ENCODE measurements at places on chromosomes 3 and 15.

DNA sequence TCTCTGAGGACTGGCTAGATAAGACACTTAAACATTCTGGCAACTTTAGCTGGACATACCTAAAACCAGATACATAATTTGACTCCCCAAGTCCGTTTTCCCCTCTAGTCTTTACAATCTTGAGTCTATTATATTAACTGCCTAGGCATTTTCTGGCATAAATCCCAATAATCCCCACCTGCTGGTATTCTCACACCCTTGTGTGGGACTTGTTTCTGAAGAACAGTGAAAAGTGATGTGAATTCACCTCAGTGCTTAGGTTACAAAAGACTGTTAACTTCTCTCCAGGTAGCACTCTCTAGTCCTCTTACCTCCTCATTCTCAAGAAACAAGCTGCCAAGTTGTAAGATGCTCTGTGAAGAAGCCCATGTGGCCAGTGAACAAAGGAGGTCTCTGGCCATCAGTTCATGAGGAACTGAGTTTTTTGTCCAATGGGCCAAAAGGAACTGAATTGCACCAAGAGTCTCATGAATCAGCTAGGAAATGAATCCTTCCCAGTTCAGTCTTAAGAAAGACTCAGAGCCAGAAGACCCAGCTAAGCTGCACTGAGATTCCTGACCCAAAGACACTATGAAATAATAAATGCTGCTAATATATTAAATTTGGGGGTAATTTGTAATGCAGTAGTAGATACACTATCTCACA, 4.1 kb downstream of the OSBPL11 start:
- no peak for DNase-seq

GRCh38 chr3:149908424-149908957, 62.2 kb downstream of the PFN2 start:
- no peak for DNase-seq

GRCh38 chr15:42283671-42284070, 10.4 kb upstream of the TMEM87A start:
- DNase-seq, result no peak

DNA sequence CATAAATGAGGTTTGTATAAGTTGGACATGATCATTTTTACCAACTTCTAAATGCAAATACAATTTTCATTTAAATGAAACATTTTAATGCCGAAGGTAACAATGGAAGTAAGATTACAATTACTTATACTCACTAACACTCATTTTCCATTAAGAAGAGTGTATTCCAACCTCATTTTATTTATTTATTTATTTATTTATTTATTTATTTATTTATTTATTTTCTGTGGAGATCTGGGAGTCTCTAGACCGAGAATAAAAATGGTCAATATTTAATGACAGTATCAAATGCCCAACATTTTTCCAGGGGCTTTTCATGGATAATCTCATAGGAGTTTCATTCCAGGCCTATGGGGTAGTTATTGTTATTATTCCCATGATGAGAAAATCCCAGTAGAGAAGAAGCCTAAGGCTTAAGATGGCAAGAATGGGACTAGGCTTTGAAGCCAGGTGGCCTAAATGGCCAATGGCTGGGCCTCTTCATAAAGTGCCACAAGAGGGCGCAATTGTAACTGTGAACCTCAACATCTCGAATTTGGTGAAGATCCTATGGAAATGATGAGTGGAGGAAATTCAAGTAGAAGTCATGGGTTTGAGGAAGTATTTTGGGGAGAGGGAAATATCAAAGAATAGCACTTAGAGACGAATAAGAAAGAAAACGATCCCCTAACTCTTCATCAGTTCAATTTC, 21.3 kb downstream of the VGLL3 start:
- DNase-seq, result peak; percentile 6

- DNase-seq, result peak; percentile 91
Measured at GRCh38 chr3:119293871-119294695, at the start of gene ARHGAP31. Gene ARHGAP31 (plus strand): TSS chr3:119294383. CDS start chr3:119294905, 522 bp downstream.

GRCh38 chr15:66126456-66126855, 127.1 kb downstream of the MEGF11 start:
- no peak for DNase-seq

DNA sequence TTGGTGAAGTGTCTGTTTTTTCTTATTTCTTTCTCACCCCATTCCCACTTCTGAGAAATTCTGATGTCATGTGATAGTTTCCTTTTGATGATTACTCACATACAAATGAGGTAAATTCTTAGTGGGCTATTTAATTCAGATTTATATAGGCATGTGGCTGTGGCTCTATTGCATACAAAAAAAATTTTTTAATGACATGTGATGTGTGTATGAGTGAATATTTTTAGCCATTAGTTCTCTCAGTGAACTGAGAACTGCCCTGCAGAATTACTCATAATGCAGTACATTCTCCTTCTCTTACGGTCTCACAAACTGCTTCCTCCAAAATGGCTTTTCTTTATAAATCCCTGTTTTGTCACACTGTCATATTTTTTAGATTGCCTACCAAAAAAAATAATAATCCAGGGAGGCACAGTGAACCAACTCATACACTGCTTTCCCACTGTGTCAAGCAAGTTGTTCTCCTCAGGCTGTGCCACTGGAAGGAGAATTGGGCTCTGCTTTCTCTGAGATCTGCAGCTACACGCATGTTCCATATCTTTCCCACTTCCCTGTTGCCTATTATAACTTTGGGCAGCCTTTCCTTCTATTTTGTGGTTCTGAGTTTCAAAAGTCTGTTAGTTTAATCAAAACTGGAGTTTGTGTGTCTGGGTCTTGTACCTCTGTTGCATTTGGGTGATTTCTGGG, 415.7 kb upstream of the THBS1 start:
- DNase-seq, result no peak

DNA sequence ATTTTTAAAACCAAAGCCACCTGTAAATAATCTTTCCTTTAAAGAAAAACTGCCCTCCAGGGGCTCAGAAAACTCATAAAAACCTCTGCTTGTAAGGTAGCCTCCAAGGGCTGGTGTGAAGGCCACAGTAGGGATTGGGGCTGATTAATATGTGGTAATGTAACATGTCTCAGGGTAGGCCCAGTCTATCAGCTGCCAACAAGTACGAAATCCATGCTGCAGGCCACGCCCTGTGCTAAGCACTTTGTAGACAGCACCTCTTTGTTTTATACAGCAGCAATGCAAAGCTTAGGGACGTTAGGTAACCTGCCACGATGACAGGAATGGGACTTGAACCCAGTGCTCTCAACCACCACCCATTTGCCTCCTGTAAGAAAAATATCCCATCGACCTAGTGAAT, 65.6 kb upstream of the PRICKLE2 start:
- no peak for DNase-seq

DNA sequence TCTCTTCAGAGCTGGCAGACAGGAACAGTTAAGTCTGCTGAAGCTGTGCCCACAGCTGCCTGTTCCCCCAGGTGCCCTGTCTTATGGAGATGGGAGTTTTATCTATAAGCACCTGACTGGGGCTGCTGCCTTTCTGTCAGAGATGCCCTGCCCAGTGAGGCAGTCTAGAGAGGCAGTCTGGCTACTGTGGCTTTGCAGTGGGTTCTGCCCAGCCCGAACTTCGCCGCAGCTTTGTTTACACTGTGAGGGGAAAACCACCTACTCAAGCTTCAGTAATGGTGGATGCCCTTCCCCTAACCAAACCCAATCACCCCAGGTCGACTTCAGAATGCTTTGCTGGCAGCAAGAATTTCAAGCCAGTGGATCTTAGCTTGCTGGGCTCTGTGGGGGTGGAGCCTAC, 91.2 kb downstream of the SLC25A26 start:
- DNase-seq, result peak; percentile 62

DNA sequence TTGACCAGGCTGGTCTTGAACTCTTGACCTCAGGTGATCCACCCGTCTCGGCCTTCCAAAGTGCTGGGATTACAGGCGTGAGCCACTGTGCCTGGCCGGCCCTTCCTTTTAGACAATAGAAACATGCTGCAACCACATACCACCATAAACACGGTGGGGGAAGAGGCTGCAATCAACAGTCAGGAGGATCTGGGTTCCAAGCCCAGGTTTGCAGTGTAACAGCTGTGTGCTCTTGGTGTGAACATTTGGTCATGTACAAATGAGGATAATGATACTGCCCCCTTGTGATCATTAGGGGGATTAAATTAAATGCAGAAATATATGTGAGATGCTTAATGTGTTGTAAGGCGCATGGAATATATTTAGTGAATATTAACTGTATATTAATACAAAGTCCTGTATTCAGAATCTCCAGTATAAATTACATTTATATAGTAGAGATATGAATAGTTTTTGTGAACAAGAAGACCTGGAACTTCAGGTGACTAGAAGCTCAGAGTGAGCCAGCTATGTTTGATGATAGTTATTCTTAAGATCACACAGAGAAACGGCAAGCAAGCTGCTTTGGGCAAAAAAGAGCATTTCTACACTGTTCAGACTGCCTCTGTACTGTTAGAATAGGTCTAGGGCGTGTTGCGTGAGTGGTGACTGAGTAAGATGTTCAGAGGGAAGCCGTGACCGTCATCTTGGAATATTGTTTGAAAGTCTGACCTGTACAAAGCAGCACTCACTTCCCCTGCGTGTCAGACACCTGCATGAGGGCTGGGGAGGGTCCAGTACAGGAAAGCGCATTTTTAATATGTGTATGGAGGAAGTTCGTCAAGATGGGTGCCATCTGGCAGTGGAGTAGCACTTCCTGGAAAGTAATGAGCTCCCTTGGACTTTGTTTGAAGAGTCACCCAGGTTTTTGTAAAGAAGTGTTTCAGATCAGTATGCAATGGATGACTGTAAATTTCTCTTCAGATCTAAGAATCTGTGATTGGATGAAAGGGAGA, 125.8 kb downstream of the PGPEP1L start:
- DNase-seq, result peak; percentile 54

- DNase-seq, result no peak
Measured at GRCh38 chr3:53525765-53526703, 31.6 kb downstream of the CACNA1D start.

- DNase-seq, result no peak
Measured at GRCh38 chr3:100198579-100199269, 62.1 kb upstream of the TBC1D23 start.

GRCh38 chr15:72538931-72539330, 64.8 kb downstream of the ARIH1 start:
- no peak for DNase-seq

- DNase-seq, result no peak
Measured at GRCh38 chr15:68933001-68933400, 2.7 kb downstream of the SPESP1 start.

- no peak for DNase-seq
Measured at GRCh38 chr3:130992344-130992743, 34.3 kb downstream of the ASTE1 start.

- DNase-seq, result no peak
Measured at GRCh38 chr15:48501208-48501607, 144.3 kb downstream of the FBN1 start.

DNA sequence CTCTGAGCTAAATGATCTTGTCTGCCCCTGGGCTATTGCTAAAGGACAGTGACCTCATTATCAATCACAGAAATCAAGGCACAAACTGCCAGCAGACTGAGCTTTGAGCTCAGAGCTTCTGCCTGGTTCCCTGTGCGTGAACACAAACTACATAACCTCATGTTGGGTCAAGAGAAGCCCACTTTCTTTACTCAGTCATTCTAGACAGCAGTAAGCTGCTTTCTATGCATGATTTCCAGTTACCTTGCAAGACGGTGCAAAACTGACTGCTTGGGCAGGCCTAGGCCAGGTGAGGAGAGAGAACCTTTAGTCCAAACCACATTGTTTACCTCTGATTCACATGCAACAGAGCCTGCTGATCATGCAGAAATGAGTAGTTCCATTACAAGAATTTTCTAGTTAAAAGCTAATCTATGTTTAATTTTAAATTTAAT, 75.1 kb downstream of the ARRDC4 start:
- no peak for DNase-seq

- no peak for DNase-seq
Measured at GRCh38 chr15:23472033-23472432, 25.0 kb upstream of the GOLGA6L2 start.

DNA sequence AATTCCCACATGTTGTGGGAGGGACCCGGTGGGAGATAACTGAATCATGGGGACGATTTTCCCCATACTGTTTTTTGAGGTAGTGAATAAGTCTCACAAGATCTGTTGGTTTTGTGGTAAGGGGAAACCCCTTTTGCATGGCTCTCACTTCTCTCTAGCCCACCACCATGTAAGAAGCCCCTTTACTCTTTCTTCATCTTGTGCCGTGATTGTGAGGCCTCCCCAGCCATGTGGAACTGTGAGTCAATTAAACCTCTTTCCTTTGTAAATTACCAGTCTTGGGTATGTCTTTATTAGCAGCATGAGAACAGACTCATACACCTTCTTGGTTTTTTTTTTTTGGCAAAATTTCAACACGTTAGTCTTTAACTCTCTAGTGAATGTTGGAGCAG, 18.1 kb downstream of the ARL8B start:
- no peak for DNase-seq

DNA sequence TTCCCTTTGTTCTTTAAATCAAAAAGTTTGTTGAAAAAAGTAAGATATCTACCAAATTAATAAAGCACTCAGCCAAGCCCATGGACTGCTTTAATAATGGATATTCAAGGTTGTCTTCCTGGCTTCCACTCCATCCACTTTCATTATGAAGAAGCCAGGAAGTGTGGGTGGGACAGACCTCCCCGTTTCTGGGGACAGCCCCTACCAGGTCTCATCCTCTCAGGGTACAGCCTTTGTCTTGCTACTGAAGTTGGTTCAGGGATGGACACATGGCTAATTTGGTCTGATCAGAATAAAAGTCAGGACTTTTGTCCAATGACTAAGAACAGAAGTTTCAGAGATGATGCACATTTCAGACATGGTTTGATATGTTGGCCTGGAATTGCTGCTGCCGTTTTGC, 32.6 kb downstream of the CCNB2 start:
- no peak for DNase-seq

DNA sequence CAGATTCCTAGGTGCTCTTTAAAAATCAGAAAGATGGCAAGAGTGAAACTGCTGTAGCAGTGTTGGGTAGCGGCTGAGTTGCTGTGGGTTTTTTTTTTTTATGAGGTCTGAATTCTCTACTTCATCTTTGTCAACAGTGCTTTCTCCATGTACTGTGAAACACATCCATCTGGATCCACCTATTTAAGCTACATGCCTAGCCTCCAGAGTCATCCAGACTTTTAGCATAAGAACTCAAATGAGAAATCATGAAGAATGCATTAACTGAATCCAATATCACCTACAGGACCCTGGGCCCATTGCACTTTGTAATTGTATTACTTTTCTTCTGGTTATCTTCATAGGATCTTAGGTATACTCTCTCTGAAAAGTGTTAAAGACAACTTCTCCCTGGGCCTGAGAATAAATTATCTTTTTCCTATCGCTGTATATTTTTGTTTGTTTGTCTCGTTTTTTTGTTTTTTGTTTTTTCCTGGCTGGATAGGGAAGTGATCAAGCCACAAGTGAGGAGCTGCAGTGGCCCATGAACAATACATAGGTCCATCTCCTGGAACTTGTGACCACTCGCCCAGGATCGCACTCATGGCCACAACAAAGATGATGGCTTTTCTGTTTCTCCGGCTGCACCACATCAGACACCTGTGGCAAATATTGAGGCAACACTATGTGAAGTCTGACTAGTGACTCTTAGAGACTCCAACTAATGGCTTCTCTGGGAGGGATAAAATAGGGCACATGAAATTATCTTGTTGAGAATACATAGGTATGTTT, 609.9 kb upstream of the AGTR1 start:
- no peak for DNase-seq

GRCh38 chr15:64991536-64992135, 1.9 kb upstream of the SPG21 start:
- DNase-seq, result no peak
